Keratinocyte (primary cell): ENCODE measurements at places on chromosomes 4 and X.

GRCh38 chr4:172842779-172843178, 325.8 kb upstream of the GALNT7 start:
- H3K27ac ChIP-seq = no peak overlapping the region
- no peaks in the 10 kb centered on the region for H3K36me3 ChIP-seq
- no peak overlapping the region for H3K4me3 ChIP-seq
- H3K4me1 ChIP-seq = no peaks in the 10 kb centered on the region
- no peak for DNase-seq

- no peaks in the 10 kb centered on the region for H3K36me3 ChIP-seq
- H3K4me3 ChIP-seq = no peak overlapping the region
- H3K4me1 ChIP-seq = no peaks in the 10 kb centered on the region
- DNase-seq = no peak
Observed at GRCh38 chrX:112068430-112068829, 14.1 kb downstream of the TRPC5 start.

GRCh38 chr4:163591614-163592020, 97.1 kb downstream of the TMA16 start:
- no peaks in the 10 kb centered on the region for H3K4me1 ChIP-seq
- DNase-seq = no peak

DNA sequence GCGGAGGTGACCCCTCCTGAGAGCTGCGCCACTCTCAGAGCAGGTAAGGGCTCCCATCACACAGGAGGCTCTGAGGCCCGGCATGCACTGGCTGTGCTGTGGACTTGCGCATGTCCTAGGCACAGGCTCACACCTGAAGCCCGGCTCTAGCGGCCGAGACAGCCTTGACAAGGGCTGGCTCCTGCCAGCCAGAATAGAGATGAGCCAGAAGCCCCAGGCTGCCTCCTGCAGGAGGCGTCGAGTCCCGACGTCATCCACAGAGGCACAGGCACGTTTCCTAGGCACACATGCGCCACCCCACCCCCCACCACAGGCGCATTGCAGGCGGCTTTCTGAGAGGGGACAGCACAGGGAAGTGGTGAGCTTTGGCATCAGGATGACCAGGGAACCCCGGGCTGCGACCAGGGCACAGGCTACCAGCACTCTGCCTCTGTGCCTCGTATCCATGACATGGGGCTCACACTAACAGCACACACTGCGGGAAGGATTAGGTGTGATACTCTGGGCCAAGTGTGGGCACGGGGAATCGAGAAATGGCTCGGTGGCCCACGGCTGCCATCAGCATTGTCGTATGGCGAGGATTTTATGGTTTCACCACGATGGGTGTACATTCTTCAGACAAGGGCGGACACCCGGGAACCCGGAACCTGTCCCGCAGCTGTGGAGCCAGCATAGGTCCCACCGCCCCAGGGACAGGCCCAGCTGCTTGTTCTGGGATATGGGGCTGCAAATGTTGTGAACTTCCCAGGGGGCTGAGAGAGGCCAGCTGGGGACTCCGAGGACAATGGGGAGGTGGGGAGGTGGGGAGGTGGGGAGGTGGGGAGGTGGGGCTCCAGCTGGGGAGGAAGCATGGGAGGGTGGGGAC, 90.7 kb upstream of the ADRA2C start:
- H3K27ac ChIP-seq = no peak overlapping the region
- no peaks in the 10 kb centered on the region for H3K27me3 ChIP-seq
- DNase-seq = no peak
- no peaks in the 10 kb centered on the region for H3K4me1 ChIP-seq
- no peak overlapping the region for H3K4me3 ChIP-seq

DNA sequence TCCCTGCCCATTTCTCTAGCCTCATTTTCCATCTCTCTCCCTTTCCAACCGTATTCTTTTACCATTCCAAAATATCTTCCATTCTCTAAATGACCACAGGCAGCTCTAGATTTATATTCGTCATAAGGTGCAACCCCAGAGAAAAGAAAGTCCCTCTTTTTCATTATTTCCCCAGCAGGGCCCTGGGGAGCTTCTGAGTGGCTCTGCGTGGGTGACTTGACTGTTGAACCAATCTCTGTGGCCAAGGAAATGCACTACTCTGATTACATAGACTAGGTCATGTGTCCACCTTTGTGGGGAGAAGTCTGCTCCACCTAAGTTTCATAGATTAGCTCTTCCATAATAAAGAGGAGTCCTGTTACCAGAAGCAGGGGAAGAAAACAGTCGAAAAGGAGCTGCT, 51.4 kb downstream of the ATOH1 start:
- no peaks in the 10 kb centered on the region for H3K27me3 ChIP-seq
- H3K36me3 ChIP-seq = no peaks in the 10 kb centered on the region
- no peak overlapping the region for H3K27ac ChIP-seq
- H3K4me1 ChIP-seq = no peaks in the 10 kb centered on the region

DNA sequence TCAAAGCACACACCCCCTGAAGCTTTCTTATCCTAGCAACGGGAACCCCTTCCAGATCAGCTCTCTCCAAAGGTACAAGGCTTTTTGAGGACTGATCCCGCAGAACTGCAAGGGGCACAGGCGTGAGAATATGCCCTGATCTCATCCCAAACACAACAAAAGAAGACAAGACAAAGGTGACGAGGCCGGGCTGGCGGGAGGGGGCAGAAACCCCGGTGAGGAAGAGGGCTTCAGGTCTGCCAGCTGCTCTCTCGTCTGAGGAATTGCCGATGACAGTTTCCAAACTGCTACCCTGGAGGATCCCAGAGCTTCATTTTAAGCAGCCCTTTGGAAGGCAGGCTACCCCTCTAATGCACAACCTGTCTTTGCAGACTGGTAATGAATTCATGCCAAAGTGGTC, 3.4 kb downstream of the HCFC1 start:
- peaks cover 12% of the 10 kb centered on the region for H3K36me3 ChIP-seq
- no peaks in the 10 kb centered on the region for H3K27me3 ChIP-seq
- DNase-seq = no peak
- H3K4me3 ChIP-seq = no peak overlapping the region
- peaks cover 13% of the 10 kb centered on the region for H3K4me1 ChIP-seq

DNA sequence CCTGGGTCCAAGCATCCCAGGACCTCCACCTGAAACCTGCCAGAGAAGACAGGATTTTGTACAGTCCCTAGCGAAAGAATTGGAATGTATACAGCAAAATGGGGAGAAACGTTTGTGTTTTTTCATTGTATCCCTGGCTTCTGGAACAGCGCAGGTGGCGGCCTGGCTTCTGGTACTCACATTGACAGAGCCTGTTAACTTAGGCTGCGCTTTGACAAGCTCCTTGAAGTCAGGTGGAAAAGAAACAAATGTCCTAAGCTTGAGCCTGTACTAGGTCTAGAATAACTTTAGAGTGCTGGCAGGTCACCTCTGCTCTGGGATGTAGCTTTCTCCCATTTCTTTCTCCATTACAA, 343.7 kb upstream of the KLF3 start:
- no peaks in the 10 kb centered on the region for H3K27me3 ChIP-seq
- no peak overlapping the region for H3K4me3 ChIP-seq
- DNase-seq = no peak
- H3K36me3 ChIP-seq = no peaks in the 10 kb centered on the region
- H3K27ac ChIP-seq = no peak overlapping the region

- DNase-seq = no peak
- no peak overlapping the region for H3K27ac ChIP-seq
- peaks cover 4% of the 10 kb centered on the region for H3K27me3 ChIP-seq
- no peaks in the 10 kb centered on the region for H3K4me1 ChIP-seq
- H3K4me3 ChIP-seq = no peak overlapping the region
- no peaks in the 10 kb centered on the region for H3K36me3 ChIP-seq
Observed at GRCh38 chrX:11577603-11578002, 88.1 kb downstream of the ARHGAP6 start.

GRCh38 chrX:21735038-21735767, 22.7 kb downstream of the SMPX start:
- no peaks in the 10 kb centered on the region for H3K4me1 ChIP-seq
- no peak overlapping the region for H3K4me3 ChIP-seq
- no peak overlapping the region for H3K27ac ChIP-seq
- no peak for DNase-seq
- H3K27me3 ChIP-seq = no peaks in the 10 kb centered on the region
- no peaks in the 10 kb centered on the region for H3K36me3 ChIP-seq

GRCh38 chr4:117771647-117772337, 262.5 kb upstream of the NDST3 start:
- H3K4me1 ChIP-seq = no peaks in the 10 kb centered on the region
- no peak overlapping the region for H3K27ac ChIP-seq
- no peaks in the 10 kb centered on the region for H3K36me3 ChIP-seq

DNA sequence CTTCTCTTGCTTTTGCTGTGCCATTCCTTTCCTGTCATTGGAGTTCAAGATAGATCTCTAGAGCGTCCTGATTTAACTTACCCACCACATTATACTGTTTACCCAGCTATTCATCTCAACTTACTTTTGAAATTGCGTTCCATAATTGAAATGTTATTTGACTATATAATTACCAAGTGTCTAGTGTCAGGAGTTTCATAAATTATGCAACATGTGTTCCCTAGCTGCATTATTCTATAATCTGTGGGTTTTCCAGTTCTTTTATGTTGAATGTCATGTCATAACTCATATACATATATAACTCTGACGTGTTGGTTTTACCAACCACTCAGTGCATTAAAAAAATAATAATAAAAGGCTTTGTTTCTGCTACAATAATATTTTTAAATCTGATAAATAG, 285.9 kb upstream of the ARSJ start:
- DNase-seq = no peak
- no peaks in the 10 kb centered on the region for H3K27me3 ChIP-seq
- H3K4me1 ChIP-seq = peaks cover 29% of the 10 kb centered on the region
- H3K27ac ChIP-seq = peak overlapping the region; percentile 89
- H3K4me3 ChIP-seq = peak overlapping the region; percentile 31
- no peaks in the 10 kb centered on the region for H3K36me3 ChIP-seq

DNA sequence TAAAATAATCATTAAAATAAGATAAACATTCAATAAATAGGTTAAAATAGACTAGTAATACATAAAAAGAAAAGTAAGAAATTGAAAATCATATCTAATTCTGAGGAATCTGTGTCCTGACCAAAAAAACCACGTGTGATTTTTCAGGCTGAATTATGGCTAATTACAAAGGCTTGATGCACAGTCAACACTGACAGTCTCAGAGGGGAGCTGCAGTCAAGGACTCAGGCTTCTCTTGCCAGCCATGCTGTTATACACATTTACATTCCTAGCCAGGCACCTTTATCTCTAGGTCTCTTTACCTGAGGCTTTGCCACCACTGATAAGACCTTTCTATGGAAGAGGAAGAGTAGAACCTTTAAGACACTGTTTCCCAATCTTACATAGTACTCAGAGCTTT, 1737.7 kb upstream of the PCDH10 start:
- H3K4me1 ChIP-seq = no peaks in the 10 kb centered on the region
- no peak overlapping the region for H3K4me3 ChIP-seq
- H3K27me3 ChIP-seq = no peaks in the 10 kb centered on the region

DNA sequence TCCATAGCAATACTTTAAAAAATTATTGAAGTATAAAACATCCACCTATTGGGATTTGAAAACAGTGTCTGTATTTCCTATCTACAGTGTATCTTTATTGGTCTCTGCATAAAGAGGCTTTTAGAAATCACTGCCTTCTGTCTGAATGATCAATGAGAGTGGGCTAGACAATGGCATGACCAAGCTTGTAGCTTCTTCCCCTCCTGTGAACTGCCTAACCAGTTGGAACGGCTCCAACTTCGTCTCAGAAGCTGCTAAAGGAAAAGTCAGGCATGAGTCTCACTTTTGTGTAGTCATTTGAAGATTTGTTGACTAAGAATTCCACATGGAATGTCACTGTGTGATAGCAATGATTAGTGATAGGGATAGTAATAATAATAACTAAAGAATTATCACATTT, 64.2 kb downstream of the INTS12 start:
- H3K27ac ChIP-seq = no peak overlapping the region
- no peak for DNase-seq
- no peaks in the 10 kb centered on the region for H3K27me3 ChIP-seq
- no peaks in the 10 kb centered on the region for H3K36me3 ChIP-seq

- H3K27ac ChIP-seq = no peak overlapping the region
- no peak overlapping the region for H3K4me3 ChIP-seq
- H3K36me3 ChIP-seq = no peaks in the 10 kb centered on the region
- no peaks in the 10 kb centered on the region for H3K4me1 ChIP-seq
Observed at GRCh38 chrX:72142094-72142793, 10.5 kb upstream of the RTL5 start.

DNA sequence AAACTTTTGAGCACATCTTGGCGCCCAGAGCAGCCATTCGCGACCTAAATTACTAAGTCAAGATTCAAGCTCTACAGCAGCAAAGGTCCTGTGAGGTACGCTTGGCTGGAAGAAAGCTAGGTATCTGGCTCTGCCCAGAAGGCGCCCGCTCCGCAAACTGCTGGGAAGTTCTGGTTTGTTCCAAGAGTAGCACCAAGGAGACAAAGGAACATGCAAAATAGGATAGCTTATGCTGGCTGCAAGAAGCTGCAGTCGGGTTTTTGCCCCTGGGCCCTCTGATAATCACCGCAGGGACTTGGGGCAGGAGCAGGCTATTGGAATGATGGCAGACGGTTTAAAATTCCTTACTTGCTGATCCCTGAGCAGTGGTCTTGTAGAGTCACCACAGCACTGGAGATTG, 3.0 kb upstream of the TBX22 start:
- no peaks in the 10 kb centered on the region for H3K36me3 ChIP-seq

DNA sequence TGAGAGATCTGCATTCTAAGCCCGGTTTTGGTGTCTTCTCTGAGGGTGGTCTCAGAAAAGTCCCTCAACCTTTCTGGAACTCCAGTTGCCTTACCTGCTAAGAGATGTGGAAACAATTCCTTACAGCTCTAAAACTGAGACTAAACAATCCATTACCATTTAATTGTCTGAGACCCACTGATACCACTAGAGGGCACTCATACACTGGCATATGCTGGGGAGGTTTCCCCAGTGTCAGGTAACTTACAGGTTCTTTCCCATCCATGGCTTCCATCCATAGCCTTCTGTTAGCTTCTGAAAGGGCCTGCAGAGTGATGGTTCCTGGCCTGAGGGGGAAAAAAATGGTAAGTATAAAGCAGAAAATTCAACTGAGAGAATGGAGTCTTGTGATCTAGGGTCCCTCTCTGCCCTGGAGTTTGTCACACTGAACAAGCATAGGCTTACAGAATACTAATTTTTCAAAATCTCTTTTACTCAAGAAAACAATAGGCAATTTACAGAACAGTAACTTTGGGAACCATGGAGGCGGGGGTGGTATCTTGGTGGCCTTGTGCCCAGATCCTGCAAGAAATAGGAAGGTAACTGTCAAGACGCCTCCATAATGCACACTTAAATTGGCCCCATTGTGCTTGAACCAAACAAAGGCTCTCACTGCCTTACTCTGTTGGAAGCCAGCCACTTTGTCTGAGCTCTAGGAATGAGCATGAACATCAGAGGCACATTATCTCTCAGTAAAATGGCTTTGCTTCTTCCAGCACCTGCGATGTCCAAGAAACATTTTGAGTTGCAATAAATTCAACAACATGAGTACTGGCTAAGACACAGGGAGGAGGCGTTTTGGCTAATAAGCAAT, 236.1 kb downstream of the OPHN1 start:
- H3K36me3 ChIP-seq = no peaks in the 10 kb centered on the region
- H3K27me3 ChIP-seq = no peaks in the 10 kb centered on the region
- no peak overlapping the region for H3K4me3 ChIP-seq

DNA sequence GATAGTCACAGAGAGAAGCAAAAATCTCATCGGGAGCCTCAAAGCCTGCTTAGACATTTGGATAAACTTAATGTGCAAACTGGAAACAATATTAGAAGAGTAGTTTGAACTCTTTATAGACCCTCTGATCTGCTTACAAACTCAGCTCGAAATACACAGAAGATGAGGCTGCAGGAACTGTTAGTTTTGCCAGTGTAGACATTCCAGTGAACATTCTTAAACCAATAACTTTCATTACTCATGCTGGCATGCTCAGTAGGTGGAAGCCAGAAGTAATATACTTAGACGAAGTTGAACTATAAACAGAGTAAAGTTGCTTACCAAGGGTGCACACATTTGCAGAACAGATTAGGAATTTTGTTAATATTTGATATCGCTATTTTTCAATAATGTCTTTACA, 303.5 kb downstream of the ANKRD50 start:
- DNase-seq = no peak
- H3K36me3 ChIP-seq = no peaks in the 10 kb centered on the region
- H3K27me3 ChIP-seq = no peaks in the 10 kb centered on the region
